ENCODE measurements at places on chromosomes 13 and 19.

- no peak for DNase-seq
Observed at GRCh38 chr19:4052114-4052992, 14.3 kb downstream of the ZBTB7A start.

DNA sequence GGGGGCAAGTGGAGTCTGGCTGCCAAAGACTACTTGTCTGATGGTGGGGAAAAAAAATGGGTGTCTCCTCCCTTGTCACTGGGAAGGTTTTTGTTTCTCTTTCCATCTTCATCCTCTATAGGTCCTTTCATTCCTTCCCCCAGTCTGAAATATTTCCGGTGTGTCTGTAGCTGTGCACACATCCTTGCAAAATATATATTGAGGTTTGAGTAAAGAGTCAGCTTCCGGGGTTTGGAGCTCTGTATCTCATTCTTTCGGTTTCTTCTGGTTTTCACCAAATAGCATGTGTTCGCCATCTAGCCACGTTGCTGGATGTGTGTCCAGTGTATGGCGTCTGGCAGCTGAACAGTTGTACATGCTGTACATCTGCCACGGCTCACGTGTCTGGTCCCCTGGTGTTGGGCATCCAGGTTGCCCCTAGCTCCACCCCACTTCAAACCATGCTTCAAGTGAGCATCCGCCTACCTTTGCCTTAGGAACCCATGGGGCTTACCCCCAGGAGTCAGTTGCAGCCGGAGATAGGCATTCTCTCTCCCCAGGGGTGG, 142.2 kb downstream of the SIPA1L3 start:
- no peak for DNase-seq

DNA sequence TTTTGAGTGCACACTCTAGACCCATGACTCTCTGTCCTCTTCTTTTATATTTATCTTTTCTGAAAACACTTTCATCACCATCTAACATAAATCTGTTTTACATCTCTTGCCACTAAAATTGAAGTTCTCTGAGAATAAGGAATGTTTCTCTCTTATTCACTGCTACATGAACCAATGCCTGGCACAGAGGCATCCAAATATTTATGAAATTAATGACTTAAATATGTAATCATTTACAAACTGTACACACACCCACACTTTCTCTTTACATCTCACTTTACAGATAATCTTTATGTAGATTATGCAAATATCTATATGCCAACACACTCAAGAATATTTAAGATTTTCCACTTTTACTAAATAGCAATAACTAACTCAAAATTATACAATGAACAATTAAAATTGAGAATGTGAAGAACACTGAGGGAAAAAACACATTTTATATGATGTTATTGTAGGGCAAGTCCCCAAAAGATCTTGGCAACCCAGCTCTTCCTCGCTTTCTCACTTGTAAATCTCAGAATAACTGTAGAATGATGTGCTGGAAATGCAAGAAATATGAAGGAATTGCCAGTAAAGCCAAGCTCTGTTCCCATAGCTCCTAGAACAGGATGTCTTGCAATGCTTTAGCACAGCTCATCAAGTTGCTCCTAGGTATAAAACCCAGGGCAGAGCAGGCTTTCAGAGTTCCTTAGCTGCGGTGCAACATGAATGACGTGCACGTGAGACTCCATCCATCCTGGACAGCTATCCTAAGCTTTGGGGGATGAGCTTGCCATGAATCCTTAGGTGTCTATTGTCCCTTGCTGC, 50.7 kb downstream of the UGGT2 start:
- DNase-seq, result no peak

GRCh38 chr13:111970494-111971141, 96.3 kb upstream of the SOX1 start:
- no peak for DNase-seq

DNA sequence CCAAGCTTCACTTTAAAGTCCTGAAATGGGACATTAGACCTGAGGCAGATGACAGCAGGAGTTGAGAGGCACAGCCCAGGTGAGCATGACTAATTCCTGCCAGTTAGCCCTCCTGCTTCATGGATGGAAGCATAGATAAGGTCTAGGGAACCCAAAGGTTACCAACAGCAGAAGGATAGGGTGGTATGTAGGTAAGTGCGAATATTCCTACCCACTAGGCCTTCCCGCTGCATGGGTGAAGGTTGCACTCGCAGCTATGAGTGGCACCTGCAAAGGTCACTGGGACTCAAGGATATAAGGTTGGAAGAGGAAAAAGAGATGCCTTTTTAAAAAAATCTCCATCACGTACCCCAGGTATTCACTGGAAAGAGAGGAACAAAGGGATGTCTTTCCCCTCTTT, 12.2 kb upstream of the MLLT1 start:
- DNase-seq, result no peak

Data from iPS DF 6.9 (cell line).